ENCODE measurements at places on chromosomes 3 and 15. TPM values are rescaled to one million over a fixed set of nuclear protein-coding genes. Genes with fewer than 3 reads are reported as not detected.

DNA sequence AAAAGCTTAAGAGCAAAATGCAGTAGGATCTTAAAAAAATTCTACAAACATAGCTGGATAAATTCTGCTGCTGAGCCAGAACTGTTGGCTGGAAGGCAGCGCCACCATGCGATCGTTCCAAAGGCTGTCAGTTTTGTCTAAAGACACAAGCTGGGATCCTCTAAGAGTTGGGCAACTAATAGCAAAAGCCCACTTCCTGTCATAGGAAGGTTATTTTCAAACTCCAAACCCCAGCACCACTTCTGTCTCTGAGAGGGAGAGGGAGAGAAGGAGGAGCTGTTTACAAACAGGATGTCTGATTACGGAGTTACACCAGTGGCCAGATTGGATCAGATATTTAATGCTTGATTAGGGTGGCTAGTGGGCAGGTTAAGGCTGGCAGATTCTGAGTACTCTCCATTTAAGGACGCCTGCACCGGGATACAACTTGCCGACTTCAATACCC is 44.0 kb downstream of the EIF4E3 start:
- H3K27me3 ChIP-seq = no peaks in the 10 kb centered on the region
- no peak overlapping the region for H3K4me3 ChIP-seq
- peak; percentile 67 for DNase-seq
- peaks cover 4% of the 10 kb centered on the region for H3K36me3 ChIP-seq
- peaks cover 49% of the 10 kb centered on the region for H3K4me1 ChIP-seq
- peak overlapping the region; percentile 50 for H3K27ac ChIP-seq

- no peak for DNase-seq
- H3K4me1 ChIP-seq = no peaks in the 10 kb centered on the region
- H3K27ac ChIP-seq = no peak overlapping the region
- H3K36me3 ChIP-seq = peaks cover 6% of the 10 kb centered on the region
- no peaks in the 10 kb centered on the region for H3K27me3 ChIP-seq
These were observed 51.8 kb downstream of the KLHL6 start for GRCh38 chr3:183503746-183504145.

DNA sequence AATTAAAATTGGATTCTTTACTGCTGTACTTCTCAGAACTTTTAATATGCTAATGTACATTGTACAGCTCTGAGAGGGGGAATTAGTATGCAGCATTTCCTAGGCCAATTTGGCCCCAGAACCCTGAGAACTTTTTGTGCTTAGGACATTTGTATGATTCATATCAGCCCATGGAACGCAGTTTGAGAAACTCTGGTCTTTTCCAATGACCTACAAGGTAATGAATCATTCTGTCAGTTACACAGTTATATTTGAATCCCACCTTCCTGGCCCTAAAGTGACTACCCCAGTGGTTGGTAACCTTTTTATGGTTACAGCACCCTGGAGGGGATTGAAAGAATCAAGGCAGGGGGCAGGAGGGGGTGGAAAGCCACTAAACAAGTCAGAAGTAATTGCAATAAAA is 25.6 kb upstream of the KBTBD12 start:
- H3K27ac ChIP-seq = no peak overlapping the region
- H3K27me3 ChIP-seq = no peaks in the 10 kb centered on the region
- no peak overlapping the region for H3K4me3 ChIP-seq
- no peaks in the 10 kb centered on the region for H3K4me1 ChIP-seq
- no peak for DNase-seq
- H3K36me3 ChIP-seq = no peaks in the 10 kb centered on the region

The TMEM212 gene
- 5.2 TPM for total RNA-seq

- no peaks in the 10 kb centered on the region for H3K36me3 ChIP-seq
- H3K4me1 ChIP-seq = no peaks in the 10 kb centered on the region
- no peak for DNase-seq
These were observed 768.6 kb upstream of the GOLIM4 start for GRCh38 chr3:168864107-168865021.

DNA sequence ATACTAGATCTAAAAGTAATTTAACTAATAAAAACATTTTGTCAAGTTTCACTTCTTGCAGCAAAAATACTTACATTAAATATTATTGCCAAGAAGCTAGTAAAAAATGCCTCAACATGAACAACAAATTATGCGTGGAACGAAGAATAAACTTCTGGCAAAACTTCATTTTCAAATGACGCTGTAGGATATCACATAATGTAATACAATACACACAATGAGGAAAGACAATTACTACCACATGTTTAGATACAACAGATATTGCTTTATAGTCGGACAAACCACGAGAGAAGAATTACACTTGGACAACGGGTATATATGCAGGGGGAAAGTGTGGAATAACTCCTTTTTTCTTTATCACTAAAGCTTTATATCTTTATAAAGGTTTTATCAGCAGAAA is 21.6 kb downstream of the P3H2 start:
- H3K27me3 ChIP-seq = no peaks in the 10 kb centered on the region
- no peaks in the 10 kb centered on the region for H3K36me3 ChIP-seq
- no peak overlapping the region for H3K4me3 ChIP-seq
- no peak overlapping the region for H3K27ac ChIP-seq
- H3K4me1 ChIP-seq = peaks cover 7% of the 10 kb centered on the region

- peaks cover 23% of the 10 kb centered on the region for H3K36me3 ChIP-seq
- no peaks in the 10 kb centered on the region for H3K4me1 ChIP-seq
- H3K4me3 ChIP-seq = no peak overlapping the region
- H3K27ac ChIP-seq = no peak overlapping the region
- DNase-seq = no peak
These were observed 7.7 kb downstream of the FAM107A start for GRCh38 chr3:58569287-58570001.

GRCh38 chr15:97902140-97902780 is 58.2 kb upstream of the ARRDC4 start:
- H3K36me3 ChIP-seq = no peaks in the 10 kb centered on the region
- no peak overlapping the region for H3K4me3 ChIP-seq
- H3K27ac ChIP-seq = no peak overlapping the region
- DNase-seq = no peak
- peaks cover 38% of the 10 kb centered on the region for H3K27me3 ChIP-seq
- peaks cover 6% of the 10 kb centered on the region for H3K4me1 ChIP-seq

DNA sequence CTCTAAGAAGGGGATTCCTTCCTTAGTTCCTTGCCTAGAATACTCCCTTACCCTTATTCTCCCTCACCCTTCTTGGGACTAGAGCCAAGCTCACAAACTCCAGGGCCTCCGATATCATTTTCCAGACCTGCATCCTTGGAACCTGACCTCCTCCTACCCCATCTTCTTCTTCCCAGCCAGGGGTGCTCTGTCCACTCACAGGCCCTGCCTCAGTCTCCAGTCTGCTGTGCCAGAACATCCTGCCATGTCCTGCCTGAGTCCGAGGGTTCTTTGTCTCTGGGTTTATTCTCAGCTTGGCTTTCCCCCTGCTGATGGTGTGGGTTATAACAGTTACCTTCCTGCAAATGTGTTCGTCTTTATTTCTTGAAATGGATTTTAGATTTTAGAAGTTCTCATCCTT is 59.9 kb upstream of the MCF2L2 start:
- no peak overlapping the region for H3K27ac ChIP-seq
- peaks cover 7% of the 10 kb centered on the region for H3K4me1 ChIP-seq
- H3K36me3 ChIP-seq = peaks cover 19% of the 10 kb centered on the region
- no peak overlapping the region for H3K4me3 ChIP-seq
- no peak for DNase-seq

The PBRM1 gene
- total RNA-seq = 88.3 TPM

DNA sequence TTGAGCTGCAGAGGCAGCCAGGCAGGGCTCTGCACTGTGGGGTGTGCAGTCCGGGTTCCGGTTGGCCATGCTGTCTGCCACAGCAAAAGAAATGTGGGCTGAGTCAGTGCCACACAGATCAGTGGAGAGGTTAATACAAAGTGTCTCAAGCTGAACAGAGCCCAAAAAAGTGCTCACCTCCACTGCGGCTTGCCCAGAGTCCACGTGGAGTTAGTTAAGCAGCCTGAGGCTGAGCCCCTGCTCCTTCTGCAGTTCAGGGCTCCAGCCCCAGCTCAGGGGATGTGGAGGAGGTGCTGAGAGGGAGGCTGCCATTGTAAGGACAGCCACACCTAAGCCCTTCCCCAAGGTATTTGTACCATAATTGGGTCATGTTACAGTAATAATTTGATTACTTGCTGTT is 85.3 kb downstream of the LRRK1 start:
- no peak for DNase-seq
- no peak overlapping the region for H3K27ac ChIP-seq
- no peaks in the 10 kb centered on the region for H3K36me3 ChIP-seq
- peaks cover 17% of the 10 kb centered on the region for H3K4me1 ChIP-seq

The GMPS gene
- total RNA-seq = 39.9 TPM

DNA sequence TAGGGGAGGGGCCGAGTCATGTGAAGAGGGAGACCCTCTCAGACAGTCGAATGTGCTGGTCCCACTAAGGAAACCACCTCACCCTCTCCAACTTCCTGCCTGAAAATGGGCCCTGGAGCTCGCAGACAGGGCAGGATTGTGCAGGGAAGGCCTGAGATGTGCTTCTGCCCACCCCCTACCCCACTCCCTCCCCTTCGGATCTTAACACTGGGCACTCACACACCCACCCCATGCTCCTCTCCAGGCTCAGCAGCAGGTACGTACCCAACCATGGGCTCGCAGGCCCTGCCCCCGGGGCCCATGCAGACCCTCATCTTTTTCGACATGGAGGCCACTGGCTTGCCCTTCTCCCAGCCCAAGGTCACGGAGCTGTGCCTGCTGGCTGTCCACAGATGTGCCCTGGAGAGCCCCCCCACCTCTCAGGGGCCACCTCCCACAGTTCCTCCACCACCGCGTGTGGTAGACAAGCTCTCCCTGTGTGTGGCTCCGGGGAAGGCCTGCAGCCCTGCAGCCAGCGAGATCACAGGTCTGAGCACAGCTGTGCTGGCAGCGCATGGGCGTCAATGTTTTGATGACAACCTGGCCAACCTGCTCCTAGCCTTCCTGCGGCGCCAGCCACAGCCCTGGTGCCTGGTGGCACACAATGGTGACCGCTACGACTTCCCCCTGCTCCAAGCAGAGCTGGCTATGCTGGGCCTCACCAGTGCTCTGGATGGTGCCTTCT is 20.0 kb downstream of the ATRIP start:
- peak overlapping the region; percentile 100 for H3K27ac ChIP-seq
- H3K36me3 ChIP-seq = peaks cover 43% of the 10 kb centered on the region
- peak overlapping the region; percentile 62 for H3K4me3 ChIP-seq
- H3K4me1 ChIP-seq = peaks cover 69% of the 10 kb centered on the region
- no peaks in the 10 kb centered on the region for H3K27me3 ChIP-seq

DNA sequence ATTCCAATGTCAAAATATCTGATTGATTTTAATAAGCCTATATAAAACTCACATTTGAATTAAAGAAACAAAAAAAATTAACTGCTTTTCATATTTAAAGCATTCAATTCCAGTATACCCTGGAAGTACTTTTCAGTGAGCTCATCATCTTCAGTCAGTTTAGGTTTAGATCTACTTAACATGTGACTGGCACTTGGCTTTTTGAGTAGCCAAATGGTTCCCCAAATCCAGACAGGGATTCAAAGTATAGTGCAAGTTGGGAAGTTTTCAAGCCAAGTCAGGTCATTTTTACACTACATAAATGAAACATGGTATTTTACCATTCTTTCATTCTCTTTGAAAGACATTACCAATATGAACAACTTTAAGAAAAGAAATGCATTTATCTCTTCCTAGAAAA is 57.5 kb downstream of the ATP8B4 start:
- H3K36me3 ChIP-seq = no peaks in the 10 kb centered on the region
- H3K4me1 ChIP-seq = peaks cover 5% of the 10 kb centered on the region
- H3K4me3 ChIP-seq = no peak overlapping the region
